ENCODE measurements at places on chromosomes 2 and 18. TPM values are rescaled to one million over a fixed set of nuclear protein-coding genes. Genes with fewer than 3 reads are reported as not detected.

The ADCYAP1 gene
- total RNA-seq: not detected

The CD302 gene
- total RNA-seq: 6.1 TPM

The TMEM200C gene
- total RNA-seq: 1.7 TPM

The HRH4 gene
- total RNA-seq: not detected

The ARL4C gene
- 12.5 TPM for total RNA-seq

The ANKRD23 gene
- 0.54 TPM for total RNA-seq

The CEP192 gene
- total RNA-seq: 29.0 TPM

The CYS1 gene
- total RNA-seq: under 0.01 TPM

The FOXI3 gene
- not detected for total RNA-seq

The NPAS2 gene
- total RNA-seq: 5.6 TPM

The NEU4 gene
- not detected for total RNA-seq

The IMP4 gene
- total RNA-seq: 154 TPM

The PIEZO2 gene
- 3.3 TPM for total RNA-seq

The ABCG5 gene
- not detected for total RNA-seq

The TCF23 gene
- total RNA-seq: not detected

The C2orf80 gene
- total RNA-seq: not detected

DNA sequence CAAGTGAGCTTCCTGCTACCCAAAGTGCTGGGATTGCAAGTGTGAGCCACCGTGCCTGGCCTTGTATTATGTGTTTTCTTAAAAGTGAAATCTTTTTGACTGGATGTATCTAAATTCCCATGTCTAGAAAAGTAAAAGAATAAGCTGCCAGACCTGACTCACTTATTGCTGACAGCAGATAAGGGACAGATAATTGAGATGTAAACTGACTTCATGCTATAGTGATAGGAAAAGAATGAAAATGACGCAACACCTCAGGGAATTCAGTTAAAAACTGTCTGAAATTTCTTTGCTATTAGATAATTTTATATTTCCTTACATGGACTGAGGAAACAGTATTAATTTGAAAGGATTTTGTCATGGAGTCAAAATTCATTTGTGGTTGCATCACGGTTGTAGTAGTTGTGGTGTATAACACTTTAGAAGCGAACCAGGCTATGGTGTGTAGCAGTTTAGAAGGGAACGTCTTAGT, 19.4 kb downstream of the TTC27 start:
- DNase-seq: peak; percentile 93

DNA sequence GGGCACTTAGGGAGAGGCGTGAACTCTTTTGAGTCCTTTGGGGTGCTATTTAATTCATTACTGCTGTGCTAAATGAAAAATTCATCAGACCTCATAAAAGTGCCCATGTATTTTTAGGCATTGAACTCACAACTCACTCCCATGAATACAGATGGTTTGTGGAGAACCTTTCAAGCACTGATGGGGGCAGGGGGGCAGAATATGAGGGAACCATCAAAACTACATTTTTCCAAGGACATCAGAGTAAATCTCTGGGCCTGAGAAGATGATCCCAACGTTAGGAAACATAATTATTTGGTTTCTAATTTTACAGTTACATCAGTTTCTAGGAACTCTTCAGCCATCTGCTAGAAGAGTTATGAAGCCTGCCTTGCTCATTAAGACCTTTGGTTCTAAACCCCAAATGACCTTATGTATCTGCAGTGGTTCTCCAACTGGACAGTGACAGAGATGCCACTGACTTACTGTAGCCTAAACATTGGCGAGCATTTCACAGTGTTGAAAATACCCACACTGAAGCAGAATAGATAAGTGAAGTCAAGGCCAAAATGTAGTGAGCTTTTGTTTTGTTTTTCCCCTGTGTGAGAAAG, 90.8 kb downstream of the MYO1B start:
- DNase-seq: no peak

DNA sequence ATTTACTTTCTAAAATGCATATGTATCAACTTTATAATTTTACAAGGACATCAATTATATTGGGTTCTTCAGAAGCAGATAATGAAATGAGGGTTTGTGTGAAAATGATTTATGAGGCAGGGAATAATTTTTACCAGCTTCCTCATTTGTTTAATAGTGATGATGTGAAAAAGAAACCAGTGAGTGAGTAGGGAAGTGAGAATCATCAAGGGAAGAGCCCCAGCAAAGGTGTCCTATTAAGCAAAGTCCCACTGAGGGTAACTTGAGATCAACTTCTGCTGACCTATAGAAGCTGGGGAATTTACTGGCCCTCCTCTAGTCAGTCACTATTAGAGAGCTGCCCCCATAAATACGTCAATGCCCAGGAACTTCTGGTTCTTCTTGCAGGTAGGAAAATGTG, 266.8 kb upstream of the LYPD1 start:
- DNase-seq: no peak

DNA sequence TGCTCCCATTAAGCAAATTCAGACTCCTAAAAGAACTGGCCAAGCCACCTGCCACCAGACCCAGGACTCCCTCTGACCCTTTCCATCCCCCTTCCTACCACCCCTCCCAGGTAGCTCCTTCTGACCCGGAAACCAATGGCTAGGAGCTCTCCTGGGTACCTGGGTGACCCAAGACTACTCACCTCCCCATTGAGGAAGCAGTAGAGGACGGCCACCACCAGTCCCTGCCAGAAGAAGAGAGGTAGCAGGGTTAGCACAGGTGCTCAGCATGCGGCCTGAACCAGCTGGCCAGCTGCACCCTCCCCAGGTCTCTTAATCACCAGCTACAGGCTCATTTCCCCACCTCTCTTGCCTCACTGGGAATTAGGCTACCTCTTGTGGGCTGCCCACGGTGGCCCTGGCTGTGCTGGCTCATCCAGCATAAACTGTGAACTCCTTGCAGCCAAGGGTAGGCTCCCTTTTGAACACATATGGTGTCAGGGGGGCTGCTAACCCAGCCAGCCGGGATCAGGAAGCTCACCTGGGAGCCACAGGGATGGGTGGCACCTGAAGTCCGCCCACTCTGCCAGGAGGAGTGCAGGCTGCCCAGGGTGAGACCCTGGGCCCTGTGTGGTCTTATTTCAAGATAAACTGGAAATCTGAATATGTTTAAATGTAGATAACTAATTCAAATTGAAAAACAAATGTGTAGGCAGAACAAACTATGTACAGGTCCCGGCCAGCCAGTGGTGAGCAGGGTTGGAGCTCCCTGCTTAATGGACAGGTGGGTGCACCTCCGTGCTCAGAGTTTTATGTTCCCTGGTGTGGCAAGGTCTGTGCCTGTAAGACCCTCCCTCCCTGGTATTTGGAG, 9.9 kb downstream of the TMEM37 start:
- no peak for DNase-seq

- DNase-seq: no peak
Measured at GRCh38 chr18:74520096-74520833, 14.0 kb upstream of the CNDP1 start.

GRCh38 chr2:160387558-160388262, 105.9 kb downstream of the RBMS1 start:
- DNase-seq: peak; percentile 100

- DNase-seq: peak; percentile 84
Measured at GRCh38 chr2:24456599-24457556, 34.2 kb upstream of the NCOA1 start.

GRCh38 chr2:71704688-71705087, 251.3 kb downstream of the DYSF start:
- no peak for DNase-seq

DNA sequence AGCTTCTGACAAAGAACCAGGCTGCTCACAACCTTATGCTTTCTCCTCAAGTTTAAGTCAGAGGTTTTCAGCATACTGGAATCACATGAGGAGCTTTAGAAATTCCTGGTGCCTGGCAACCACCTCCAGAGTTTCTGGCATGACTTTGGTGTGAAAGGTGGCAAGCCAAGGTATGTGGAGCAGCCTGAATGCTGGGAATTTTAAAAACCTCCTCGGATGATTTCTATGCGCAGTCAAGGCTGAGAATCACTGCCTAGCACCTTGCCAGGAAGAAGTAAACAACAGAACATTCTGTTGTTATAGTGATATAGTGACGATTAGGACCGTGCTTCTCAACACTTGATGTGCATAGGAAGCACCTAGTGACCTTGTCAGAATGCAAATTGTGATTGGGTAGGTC, 11.7 kb downstream of the CCBE1 start:
- no peak for DNase-seq

GRCh38 chr2:207498427-207498826, 31.3 kb upstream of the CREB1 start:
- DNase-seq: no peak

- no peak for DNase-seq
Measured at GRCh38 chr18:47953471-47953931, 23.0 kb upstream of the SMAD2 start.

- DNase-seq: no peak
Measured at GRCh38 chr18:56962322-56962721, 184.6 kb upstream of the BOD1L2 start.

DNA sequence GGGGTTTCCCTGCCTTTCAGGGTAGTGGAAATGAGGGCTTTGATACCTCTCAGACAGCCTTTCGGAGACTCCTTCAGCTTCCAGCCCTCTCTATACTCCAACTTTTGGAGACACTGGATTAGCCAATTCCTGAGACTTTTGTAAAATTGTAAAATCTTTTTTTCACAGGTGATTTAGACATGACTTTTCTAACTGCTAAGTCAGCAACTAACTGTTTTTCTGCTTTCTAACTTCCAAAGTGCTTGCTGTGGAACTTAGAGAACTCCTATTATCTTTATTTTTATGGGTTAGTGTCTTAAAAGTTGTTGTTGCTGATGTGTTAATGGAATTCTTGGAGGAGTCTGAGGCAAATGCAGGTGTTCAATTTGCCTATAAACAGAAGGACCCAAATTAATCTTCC, 616.7 kb upstream of the ID2 start:
- DNase-seq: no peak

GRCh38 chr2:237291138-237291792, 122.7 kb downstream of the COL6A3 start:
- peak; percentile 98 for DNase-seq

- no peak for DNase-seq
Measured at GRCh38 chr2:9778012-9778411, 65.3 kb upstream of the TAF1B start.

GRCh38 chr18:76993573-76993972, 139.0 kb downstream of the MBP start:
- no peak for DNase-seq

GRCh38 chr2:181371782-181372645, 85.2 kb upstream of the ITGA4 start:
- DNase-seq: peak; percentile 57

- DNase-seq: no peak
Measured at GRCh38 chr2:216942016-216942415, 82.2 kb upstream of the TNP1 start.

DNA sequence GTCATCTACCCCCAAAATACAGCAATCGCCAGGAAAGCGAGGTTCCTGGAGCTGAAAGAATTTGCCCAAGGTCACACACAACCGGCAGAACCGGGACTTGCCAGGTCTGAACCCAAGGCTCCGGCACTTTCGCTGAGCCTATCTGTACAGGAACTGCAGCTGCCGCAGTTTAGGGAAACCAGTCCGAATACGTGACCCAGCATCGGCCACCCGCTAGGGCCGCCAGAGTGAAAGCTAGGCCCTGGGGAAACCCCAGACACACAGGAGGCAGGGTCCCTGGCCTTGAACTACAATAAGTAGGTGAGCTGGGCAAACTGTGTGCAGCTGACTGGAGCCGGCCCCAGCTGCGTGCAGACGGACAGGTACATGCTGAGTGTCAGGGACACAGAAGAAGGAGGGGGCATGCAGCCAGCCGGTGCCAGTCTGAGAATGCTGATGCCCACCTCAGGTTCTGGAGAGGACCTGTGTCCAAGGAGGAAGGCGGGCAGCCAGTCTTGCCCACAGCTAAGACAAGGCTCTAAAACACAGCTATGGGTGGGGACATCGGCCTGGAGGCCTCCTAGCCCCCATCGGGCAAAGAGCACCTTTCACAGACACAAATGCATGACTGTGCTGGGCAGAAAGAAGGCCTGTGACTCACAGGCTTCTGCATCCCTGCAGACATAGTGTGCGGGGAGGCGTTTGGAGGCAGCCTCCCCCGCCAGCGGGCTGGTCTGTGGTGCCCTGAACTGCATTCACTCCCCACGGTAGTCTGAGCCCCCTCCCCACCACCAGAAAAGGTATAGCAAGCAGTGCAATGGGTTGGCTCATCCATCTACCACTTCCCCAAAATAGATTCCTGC, 107.4 kb upstream of the ID2 start:
- peak; percentile 49 for DNase-seq

DNA sequence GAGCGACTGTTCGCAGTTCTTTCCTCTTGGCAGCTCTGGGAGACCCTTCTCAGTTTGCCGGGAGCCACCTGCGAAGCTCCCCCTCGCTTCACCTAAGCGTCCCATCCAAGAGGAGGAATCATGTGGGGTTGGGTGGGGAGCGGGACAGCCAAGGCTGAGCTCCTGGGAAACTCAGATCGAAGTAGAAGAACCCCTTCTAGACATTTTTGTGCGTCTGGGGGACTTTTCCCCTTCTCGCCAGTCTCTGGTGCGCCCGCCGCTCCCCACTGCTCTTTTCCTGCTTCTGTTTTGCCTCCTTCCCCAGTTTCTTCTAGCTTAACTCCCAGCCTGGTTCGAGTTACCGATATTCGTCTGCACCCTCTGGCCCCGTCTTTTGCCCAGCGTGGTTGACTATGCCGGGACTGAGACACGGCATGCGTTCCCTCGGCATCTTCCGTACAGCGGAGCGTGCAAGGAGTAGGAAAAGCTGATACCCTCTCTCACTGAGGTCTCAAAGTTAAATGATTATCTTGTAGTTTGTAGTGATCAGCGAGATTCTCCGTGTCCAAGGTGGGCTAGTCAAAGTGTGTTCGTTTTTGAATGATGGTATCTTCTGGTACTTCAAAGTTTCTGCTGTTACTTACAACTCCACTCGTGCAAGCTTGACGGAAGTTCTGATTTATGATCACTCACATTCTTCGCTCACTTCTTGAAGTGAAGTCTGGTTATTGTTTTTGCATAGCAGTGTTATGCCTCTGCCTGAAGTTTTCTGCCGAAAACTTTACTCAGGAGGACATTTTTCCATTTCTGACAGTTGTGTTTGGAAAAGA, 664 bp downstream of the CAMKMT start:
- DNase-seq: peak; percentile 55

DNA sequence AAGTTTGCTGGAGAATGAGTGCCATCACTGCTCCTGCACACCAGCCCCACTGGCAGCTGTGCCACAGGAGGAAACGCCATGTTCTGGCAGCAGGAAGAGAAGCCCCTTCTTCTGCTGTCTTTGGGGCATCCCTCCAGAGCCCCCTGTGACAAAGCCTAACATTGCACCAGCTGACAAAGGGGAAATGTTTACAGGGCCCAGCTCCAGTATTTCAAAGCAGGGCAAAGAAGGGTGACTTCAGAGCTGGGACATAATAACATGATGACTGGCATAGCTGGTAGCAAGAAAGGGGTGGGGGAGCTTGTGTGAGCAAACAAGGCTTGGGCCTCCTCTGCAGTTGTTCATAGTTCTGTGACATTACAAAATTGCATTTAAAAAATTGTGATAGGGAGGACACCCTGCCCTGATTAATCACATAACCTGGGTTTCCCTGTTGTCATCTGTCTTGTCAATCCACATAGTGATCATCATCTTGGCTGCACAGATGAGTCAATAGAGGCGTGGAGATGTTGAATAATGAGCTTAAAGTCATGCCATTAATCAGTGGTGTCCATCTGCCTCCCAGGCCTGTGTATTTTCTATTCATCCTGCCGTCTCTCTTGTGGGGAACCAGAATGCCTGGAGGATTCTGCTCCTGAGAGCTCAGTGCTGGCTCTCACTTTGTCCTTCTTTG, 29.1 kb upstream of the PDIA6 start:
- DNase-seq: no peak

All from IMR-90 (cell line).